ENCODE measurements at places on chromosomes 7 and 10.

DNA sequence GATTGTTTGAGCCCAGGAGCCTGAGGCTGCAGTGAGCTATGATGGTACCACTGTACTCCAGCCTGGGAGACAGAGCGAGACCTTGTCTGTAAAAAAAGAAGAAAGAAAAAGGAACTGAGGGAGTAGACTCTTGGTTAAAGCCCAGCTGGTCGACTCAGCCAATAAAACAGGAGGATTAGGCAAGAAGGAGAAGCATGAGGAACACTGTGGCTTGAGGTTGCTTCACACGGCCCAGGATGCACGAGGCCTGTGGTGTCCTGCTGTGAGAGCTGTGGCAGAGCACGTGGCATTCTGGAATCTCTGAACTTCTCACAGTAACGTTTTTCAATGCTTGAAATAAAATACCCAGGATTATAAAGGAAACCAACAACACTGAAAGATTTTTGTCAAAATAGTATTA is 93.3 kb downstream of the CUL2 start:
- H3K4me3 ChIP-seq = no peak overlapping the region
- no peaks in the 10 kb centered on the region for H3K27me3 ChIP-seq
- no peak overlapping the region for H3K27ac ChIP-seq
- H3K4me1 ChIP-seq = peaks cover 20% of the 10 kb centered on the region
- no peaks in the 10 kb centered on the region for H3K36me3 ChIP-seq

DNA sequence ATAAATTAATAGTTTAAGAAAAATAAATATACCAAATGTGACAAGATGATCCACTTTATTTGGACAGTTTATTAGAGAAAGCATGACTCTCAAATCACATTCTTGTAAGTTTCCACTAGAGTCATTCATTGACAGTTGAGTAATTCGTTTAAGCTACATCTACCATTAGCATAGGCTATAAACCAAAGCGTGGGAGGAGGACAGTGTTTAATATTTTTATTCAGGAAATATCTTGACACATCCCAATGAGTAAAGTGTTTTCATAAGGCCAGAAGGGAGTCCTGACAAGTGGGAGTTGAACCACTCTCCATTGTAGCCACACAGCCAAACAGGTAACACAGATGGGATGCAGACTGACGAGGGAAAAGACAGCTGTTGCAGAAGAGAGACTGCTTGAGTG is 386.5 kb upstream of the SEMA3D start:
- H3K4me3 ChIP-seq = no peak overlapping the region
- no peaks in the 10 kb centered on the region for H3K36me3 ChIP-seq
- H3K27ac ChIP-seq = no peak overlapping the region
- H3K4me1 ChIP-seq = no peaks in the 10 kb centered on the region

DNA sequence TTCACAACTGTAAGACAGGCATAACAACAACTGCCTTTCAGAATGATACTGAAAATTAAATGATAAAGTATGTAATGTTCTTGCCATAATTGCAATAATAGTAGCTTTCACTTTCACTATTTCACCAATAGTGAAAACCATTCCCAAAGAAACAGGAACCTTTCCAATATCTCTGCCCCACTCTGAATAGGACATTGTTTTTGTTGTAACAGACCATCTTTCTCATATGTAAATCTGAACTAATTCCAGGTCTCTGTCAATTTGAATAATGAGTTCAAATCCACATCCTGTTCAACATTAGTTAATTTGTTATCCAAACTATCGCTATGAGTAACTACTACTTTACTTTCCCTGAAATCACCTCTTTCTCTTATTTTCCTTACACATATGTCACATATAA is 148.0 kb downstream of the LRRN3 start:
- H3K4me3 ChIP-seq = no peak overlapping the region
- no peaks in the 10 kb centered on the region for H3K27me3 ChIP-seq
- H3K4me1 ChIP-seq = no peaks in the 10 kb centered on the region
- H3K27ac ChIP-seq = no peak overlapping the region
- DNase-seq = no peak
- no peaks in the 10 kb centered on the region for H3K36me3 ChIP-seq

DNA sequence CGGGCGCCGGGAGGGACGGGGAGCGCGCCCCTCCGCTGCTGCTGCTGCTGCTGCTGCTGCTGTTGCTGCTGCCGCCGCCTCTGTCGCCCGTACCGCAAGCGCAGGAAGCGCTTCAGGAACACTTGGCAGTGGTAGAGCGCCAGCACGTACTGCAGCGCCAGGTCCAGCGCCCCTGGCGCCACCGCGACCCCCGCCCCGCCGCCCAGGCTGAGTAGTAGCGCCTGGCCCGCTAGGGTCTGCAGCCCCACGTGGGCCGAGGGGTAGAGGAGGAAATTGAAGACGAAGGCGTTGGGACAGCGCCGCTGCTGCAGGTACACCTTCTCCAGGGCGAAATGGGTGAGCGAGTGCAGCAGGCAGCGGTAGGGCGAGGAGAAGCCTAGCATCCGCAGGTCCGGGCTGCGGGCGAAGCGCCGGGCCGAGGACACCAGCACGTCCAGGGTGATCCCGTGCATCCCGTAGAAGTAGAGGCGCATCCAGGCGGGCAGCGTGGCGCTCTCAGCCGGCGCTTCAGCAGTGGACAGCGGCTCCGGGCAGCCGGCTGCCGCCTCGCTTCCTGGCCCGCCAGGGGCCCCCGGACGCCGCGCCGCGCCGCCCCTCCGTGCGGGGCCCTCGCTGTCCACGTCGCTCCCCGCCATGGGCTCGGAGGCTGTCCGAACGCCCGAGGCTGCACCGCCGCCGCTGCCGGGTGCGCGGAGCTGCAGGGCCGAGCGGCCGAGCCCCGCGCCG is at the start of gene TMEM229A:
Gene TMEM229A, minus strand, starts transcription at position 699 of the 726 bp plus-strand sequence. Its CDS starts 64 bp downstream, at position 635.
- H3K27me3 ChIP-seq = peaks cover 38% of the 10 kb centered on the region
- no peaks in the 10 kb centered on the region for H3K36me3 ChIP-seq
- H3K27ac ChIP-seq = no peak within 1 kb of the TSS

GRCh38 chr10:36089790-36090440 is 447.8 kb upstream of the FZD8 start:
- no peak overlapping the region for H3K27ac ChIP-seq
- H3K27me3 ChIP-seq = no peaks in the 10 kb centered on the region

DNA sequence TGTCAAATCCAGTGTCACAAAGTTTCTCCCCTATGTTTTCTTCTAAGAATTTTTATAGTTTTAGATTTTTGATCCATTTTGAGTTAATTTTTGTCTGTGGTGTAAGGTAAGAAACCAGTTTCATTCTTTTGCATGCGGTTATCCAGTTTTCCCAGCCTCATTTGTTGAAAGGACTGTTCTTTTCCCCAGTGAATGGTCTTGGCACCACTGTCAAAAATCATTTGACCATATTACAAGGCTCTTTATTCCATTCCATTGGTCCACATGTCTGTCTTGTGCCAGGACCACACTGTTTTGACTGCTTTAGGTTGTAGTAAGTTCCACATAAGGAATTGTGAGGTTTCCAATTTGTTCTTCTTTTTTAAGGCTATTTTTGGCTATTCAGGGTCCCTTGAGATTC is 64.0 kb downstream of the INPP5A start:
- no peaks in the 10 kb centered on the region for H3K36me3 ChIP-seq
- no peaks in the 10 kb centered on the region for H3K4me1 ChIP-seq
- H3K27me3 ChIP-seq = no peaks in the 10 kb centered on the region
- no peak for DNase-seq
- H3K4me3 ChIP-seq = no peak overlapping the region
- H3K27ac ChIP-seq = no peak overlapping the region

Data from keratinocyte (primary cell).